ENCODE measurements at places on chromosomes 5 and 9.

DNA sequence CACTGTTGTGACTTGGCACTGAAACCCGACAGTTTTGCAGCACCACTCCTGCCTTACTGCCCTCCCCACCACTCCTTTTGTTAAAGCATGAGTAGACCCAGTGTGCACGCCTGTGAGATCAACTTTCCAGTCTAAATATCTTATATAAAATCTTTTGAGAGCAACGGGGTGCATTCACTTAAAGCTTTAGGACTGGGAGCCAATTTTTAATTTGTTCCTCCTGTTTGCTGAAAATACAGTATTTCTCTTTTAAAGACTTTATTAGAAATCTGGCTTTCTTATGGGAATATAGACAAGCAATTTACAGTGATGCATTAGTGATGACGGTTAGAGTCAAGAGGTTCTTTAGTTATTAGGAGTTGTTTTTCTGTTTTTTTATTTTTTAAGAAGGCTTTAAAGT is 397.5 kb downstream of the TMEM167A start:
- no peak for DNase-seq

DNA sequence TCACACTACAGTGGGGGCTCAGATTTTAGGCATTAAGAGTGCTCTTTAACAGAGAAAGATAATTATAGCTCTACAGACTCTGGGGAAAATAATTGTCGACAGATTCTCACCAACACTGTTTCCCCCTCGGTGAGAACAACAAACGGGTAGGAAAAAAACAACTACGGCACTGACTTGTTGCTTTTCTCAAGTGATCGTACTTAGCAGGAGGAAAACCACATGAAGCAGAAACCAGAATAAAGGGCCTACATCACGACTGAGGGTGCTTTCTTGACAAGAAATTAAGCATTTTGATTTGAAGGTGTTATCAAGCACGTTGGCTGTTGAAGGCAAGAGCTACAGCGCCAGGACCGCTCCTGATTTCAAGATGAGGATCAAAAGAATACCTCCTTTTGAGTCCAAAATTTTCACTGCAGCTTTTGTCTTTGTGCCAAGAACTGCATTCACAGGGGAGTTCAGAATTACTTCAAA is 27.2 kb upstream of the CER1 start:
- no peak for DNase-seq

GRCh38 chr9:136942881-136943230 is 1.7 kb downstream of the FBXW5 start:
- no peak for DNase-seq

- DNase-seq, result no peak
Measured at GRCh38 chr9:122251351-122251750, 13.3 kb downstream of the RBM18 start.

DNA sequence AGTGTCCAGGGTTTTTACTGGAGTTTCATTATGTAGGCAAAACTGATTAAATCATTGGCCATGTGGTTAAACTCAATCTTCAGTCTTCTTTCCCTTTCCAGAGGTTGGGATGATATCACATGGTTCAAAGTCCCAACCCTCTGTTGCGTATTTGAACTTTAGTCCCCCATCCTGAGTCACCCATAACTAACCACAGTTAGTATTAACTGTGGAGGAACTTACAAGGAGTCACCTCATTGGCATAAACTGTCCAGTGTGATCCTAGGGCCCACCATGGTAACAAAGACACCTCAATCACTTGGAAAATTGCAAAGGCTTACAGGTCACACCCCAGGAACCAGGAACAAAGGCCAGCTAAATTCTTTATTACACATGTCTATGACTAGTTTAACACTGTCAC is 188.5 kb downstream of the COX7C start:
- DNase-seq, result no peak

GRCh38 chr5:131384173-131384572 is 120.3 kb downstream of the CDC42SE2 start:
- no peak for DNase-seq

DNA sequence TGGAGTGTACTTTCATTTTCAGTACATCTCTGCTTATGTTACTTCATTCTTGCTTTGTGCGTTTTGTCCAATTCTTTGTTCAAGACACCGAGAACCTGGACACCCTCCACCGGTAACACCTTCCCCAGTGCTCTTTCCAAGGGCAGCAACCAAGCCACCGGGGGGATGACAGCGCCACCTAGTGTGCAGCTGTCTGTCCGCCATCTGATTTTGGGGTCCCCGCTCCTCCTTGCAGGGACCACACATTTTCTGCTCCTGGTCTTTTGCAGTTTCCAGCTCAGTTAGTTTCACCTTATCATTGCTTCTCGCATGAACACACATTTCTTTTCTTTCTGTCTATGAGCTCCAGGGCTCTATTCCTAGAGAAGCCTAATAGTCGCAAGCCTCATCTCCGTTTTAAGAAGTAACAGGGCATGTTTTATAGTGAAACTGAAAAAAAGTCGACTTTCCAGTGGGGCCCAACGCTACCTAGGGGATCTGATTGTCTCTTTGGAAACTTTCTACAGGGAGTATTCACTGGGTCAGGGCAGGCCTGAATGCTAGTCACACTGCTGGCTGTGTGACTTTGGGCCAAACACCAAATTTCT is 152.1 kb downstream of the FSTL4 start:
- no peak for DNase-seq

DNA sequence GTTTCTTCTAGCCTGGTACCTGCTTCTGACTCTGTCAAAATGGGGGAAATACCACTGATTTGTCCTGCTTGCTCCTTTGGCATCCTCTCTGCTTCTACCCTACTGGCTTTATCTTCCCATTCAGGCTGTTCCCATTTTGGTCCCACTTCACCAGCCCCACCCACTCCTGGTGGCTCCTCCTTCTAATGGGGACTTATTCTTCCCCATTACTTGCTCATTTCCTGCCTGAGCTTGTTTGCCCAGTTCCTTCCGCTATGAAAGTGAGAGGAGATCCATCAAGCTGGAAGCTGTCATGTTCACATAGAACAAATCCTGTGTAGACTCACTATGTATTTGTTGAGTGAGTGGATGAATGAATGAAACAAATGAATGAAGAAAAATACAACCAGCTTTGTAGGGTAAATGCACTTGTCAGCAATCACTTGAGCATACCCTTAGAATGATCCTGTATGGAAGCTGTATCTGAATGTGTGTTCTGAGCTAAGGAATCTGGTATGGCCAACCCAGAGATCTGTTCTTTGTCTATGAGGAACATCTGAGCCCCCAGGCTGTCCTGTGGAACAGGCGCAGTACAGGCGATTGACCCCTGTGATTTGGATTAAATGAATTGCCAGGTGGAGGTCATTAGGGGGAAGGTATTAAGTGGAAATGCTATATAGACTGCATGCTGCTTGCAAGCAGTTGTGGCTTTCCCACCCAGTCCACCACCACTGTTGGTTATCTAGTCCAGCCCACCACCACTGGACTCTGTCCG is 89.5 kb downstream of the APBA1 start:
- DNase-seq, result no peak

GRCh38 chr5:111755345-111755941 is 1.6 kb downstream of the NREP start:
- DNase-seq, result no peak

DNA sequence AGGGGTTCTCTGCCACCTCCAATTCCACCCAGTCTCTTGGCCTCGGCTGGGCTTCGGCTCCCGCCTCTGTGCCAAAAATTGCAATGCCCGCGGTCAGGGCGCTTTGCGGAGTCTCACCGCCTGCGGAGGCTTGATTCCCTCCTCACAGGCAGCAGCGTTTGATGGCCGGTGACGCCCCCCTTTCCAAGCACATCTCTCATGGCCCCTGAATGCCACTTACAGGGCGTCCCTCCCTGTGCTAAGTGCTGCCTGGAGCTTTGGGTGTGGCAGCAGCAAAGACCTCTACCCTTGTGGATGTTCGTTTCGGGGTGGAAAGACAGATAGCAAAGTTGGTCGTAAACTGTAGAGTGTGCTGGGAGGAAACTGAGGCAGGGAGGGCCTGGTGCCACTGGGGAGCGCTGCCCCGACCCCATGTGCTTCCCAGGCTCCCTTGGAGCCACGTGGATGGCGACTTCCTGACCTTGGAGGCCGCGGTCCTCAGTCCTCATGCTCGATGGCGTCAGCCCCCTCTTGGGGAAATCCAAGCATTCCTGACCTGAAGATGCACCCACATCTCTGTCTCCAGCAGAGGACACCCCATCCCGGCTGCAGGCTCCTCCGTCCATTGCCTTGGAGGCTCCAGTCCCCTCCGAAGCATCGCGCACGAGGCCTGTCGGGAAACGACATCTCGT is 249.2 kb upstream of the IRX4 start:
- no peak for DNase-seq

DNA sequence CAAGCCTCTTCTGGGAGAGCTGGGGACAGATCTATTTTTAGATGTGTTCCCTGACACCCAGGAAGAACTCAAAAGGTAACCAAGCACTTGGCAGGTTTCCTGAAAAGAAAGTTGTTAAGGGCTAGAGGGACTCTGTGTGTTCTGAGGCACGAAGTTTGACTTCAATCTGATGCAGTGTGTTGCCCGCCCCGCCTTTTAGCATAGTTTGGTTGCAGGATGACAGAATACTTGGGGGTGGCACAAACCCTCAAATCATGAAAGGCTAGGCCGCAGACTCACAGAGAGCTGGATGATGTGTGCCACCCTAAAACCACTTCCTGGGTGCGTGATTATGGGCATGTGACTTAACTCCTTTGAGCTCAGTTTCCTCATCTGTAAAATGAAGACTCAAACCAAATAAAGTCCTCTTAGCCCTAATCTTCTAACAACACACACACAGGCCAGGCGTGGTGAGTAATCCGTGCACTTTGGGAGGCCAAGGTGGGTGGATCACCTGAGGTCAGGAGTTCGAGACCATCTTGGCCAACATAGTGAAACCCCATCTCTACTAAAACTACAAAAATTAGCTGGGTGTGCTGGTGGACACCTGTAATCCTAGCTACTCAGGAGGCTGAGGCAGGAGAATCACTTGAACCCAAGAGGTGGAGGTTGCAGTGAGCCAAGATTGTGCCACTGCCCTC is 12.8 kb upstream of the NDFIP1 start:
- no peak for DNase-seq

GRCh38 chr5:142245786-142246185 is 79.0 kb downstream of the SPRY4 start:
- no peak for DNase-seq

DNA sequence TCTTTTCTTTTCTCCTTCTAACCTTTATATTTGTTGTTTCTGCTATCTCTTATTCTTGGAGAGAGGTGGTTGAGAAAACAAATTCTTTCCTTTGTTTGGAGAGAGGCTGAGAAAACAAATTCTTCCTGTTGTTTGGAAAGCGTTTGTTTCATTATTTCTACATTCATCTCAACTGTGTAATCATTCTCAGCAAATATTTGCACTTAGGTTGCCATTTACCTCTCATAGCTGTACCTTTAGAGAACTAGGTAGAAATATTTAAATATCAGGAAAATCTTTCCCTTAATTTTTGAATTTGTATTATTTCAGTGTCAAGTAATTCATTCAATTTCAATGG is 1824.4 kb upstream of the CDH9 start:
- DNase-seq, result no peak

DNA sequence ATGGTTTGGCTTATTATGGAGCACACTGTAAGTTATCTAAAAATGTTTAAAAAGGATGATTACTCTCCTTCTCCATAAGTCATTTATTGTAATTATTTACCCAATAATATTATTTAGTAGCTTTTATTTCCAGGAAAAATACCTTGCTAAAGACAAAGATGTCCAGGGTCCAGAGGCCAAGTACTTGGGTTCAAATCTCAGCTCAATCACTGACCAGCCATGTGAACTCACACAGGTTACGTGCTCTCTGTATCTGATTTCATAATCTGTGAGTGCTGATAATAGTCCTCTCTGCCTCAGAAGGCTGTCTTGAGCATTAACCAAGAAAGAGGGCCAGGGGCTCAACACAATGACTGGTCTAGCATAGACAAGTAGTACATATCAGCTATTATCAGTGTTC is 27.0 kb downstream of the ALDH1A1 start:
- no peak for DNase-seq

- DNase-seq, result no peak
Measured at GRCh38 chr9:135978642-135979546, 17.7 kb upstream of the UBAC1 start.

DNA sequence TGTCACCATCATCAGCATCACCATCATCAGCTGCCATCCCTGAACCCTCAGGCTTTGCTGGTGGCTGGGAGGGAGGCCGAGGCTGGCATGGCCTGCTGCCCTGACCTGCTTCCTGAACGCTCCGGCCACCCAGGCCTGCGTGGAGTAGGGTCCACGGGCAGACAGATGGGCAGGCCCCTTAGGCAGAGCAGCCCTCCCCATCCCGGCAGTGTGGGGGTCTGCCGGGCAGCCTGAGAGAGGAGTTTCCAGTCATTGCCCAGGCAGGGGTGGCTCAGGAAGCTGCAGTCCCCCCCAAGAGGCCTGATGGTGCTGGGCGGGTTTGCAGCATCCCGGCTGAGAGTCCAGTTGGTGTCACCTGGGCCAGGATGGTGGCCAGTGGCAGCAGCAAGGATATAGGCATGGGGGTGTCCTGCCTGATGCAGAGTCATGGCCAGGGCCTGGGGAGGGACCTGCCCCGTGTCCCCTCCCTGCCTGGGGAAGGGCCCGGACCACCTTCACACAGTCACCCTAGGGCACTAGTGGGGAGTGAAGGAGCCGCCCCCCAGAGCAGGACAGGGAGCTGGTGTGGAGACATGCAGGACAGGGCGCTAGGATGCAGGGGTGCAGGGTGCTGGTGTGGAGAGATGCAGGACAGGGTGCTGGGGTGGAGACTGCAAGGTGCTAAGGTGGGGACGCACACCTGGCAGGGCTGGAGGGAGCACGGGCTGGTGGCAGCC is 7.7 kb upstream of the EGFL7 start:
- no peak for DNase-seq

DNA sequence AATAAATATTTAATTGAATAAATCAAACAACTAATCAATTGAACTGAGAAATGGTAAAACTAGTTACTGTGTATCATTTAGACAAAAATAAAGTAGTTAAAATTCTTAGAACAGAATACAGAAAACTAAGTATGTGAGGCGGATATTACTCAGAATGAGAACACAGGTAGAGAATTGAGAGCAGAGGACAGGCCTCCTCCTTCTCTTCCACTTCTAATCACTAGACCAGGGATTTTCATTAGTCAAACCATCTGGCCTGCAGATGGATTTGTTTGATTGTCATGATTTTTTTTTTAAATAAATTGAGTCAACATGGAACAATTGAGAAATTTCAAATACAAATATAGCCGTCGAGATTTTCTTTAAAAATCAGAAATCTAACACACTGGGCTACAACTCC is 198.6 kb upstream of the HMHB1 start:
- DNase-seq, result no peak

GRCh38 chr5:15645381-15646160 is 145.6 kb downstream of the FBXL7 start:
- DNase-seq, result no peak

DNA sequence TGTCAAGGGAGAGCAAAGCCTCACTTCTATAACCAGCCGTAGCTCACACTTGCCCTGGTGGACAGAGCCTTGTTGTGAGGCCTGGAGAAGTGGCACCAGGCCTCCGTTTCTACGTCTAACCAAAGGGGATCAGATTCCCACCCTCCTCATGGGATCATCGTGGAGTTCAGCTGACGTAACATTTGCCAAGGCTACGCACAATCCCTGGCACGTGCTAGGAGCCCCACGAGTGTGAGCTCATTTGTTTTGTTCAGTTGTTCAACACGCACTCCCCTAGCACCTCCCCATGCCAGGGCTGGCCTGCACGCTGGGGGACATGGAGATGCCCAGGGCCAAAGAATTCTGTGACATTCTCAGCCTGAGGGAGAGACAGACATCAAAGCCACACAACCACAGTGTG is 23.1 kb downstream of the ADGRD2 start:
- no peak for DNase-seq

- no peak for DNase-seq
Measured at GRCh38 chr9:74403581-74403980, 93.6 kb upstream of the RORB start.
